ENCODE measurements at places on chromosomes 5 and 9. TPM values are rescaled to one million over a fixed set of nuclear protein-coding genes. Genes with fewer than 3 reads are reported as not detected.

DNA sequence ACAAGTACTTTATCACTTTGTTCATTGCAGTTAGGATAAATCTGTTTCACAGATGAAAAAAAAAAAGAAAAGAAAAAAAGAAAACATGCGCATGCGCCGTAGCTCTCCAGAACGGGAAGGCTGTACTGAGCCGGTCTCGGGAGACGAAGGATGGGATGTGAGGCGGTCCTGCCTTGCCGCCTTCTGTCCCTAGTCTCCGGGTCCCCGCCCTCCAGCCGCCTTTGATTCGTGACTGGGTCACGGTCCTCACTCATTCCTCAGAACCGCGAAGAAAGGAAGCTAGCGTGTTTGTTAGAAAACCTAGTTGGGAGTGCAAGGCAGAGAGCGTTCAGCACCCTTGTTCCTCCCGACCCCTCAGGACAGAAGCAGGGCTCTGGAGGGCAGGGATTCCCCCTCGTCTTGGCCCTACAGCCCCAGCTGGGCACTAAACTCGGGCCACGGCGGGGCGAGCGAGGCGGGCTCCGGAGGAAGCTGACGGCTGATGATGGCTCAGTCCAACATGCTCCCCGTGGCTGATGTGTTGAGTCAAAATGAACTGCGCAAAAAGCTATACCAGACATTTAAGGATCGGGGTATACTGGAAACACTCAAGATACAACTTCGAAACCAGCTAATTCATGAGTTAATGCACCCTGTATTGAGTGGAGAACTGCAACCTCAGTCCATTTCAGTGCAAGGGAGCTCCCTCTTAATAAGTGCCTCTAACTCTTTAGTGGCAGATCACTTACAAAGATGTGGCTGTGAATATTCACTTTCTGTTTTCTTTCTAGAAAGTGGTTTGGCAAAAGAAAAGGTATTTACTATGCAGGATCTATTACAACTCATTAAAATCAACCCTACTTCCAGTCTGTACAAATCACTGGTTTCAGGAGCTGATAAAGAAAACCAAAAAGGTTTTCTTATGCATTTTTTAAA is 40.0 kb downstream of the CPLANE1 start:
- DNase-seq, result no peak

DNA sequence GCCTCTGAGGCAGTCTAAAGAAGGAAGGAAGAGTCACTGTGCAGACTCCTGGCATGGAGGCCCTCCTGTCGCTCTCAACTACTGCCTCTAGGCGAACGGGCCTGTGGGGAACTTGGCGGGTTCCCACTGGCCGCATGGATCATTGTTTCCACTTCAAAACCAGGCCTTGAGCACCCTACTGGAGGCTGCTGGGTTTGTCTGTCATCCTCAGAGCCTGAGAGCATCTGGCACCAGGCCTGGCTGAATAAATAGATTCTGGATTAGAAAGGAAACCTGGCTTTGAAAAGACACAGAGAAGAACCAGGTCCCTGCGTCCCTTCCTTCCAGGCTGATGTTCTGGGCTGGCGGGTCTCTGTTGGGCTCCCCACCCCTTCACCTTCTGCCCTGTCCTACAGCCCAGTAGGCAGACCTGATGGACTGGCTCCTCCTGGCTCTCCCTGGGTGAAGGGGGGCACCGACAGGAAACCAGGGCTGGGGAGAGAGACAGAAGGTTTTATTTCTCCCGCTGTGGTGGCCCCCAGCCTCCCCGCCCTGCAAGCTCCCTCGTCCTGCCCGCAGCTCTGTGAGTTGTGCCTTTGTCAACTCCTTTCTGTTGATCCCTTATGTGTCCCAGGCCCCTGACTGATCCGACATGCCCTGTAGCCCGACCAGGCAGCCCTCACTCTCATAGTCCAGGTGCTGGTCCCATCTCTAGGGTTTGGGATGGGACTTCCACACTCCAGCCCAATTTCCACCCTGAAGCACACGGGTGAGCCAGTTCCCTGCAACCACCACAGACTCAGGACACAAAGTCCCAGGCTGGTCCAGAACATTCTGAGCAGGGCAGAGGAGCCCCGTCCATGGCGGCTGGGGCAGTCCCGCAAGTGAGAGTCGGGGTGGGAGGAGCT is 50.1 kb downstream of the ADAMTS2 start:
- no peak for DNase-seq

GRCh38 chr5:111472579-111472978 is 39.8 kb downstream of the STARD4 start:
- no peak for DNase-seq

- DNase-seq, result no peak
These were observed 12.0 kb downstream of the PKD2L2 start for GRCh38 chr5:137901011-137901817.

FOXD4L3 gene
- not detected for total RNA-seq

- no peak for DNase-seq
These were observed 225.0 kb downstream of the FANCC start for GRCh38 chr9:95092262-95093072.

DNA sequence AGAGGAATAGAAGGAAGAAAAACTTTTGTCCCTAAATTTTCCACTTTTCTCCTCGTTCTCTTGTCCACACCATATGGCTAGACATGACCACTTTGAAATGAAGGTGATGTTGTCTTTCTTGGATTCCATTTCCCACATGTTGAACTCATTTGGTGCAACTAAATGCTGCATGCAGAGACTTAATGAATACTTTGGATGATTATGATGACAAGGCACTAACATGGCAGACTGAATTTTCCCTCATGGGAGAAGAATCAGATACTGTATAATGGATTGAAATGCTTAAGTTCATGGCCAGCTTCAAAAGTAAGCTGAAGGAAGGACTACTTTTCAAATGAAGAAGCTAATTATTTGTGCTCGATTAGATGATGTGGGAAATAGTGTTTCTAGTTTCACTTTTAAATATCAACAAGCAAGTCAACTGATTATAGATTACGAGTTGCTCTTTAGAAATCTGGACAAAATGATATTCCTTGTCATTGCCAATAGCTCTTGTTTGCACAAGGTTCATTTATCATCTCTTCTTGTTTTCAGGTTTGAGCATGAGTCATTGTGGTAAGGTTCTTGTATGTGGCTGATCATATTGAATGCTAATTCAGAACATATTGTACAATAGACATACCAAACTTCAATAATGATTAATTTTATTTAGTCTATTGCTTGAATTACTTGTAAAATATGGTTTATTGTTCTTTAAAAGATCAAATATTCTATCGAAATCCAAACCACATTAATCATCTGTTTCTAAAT is 501.3 kb upstream of the FTMT start:
- DNase-seq, result no peak
